Stimulated activated CD8-positive, alpha-beta memory T cell treated with anti-CD3 and anti-CD28 coated beads, Interleukin-15, amount 100 ng/mL, for 24 hours (primary cell): ENCODE measurements at places on chromosomes 2 and 18.

DNA sequence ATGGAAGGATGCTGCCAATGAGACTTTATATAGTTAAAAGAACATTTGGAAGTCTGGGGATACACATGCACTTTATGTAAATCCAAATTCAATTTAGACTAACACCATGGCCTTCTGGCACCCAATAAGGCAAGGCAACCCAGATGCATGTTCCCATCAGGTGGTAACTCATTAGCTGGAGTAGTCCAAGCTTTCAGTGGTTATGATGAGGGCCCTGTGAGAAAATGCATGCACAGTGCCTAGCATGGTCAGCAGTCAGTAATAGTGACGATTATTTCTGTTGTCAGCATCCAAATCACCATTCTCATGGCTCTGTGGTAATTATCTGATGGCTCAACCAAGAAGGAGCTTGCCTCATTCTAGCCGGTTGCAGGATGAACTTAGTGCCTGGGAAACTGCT lies 70.3 kb upstream of the CTLA4 start:
- no peak for DNase-seq

DNA sequence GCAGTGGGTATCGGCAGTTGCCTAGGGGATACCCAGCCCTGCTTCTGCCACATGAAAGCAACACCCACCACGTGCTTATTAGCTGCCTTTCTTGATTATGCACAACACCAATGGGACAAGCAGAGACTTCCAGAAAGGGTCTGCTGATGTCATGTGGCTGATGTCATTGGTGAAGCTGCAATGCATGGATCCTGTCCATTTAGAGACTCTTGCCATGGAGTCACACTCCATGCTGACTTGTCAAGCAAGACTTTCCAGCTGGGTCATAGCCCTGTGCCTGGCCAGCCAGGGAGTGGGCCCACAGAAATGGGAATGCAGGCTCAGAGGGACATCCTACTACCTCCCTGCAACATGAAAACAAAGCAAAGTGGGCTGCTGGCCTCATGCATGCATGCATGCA lies 81.8 kb downstream of the VAPA start:
- no peak for DNase-seq

DNA sequence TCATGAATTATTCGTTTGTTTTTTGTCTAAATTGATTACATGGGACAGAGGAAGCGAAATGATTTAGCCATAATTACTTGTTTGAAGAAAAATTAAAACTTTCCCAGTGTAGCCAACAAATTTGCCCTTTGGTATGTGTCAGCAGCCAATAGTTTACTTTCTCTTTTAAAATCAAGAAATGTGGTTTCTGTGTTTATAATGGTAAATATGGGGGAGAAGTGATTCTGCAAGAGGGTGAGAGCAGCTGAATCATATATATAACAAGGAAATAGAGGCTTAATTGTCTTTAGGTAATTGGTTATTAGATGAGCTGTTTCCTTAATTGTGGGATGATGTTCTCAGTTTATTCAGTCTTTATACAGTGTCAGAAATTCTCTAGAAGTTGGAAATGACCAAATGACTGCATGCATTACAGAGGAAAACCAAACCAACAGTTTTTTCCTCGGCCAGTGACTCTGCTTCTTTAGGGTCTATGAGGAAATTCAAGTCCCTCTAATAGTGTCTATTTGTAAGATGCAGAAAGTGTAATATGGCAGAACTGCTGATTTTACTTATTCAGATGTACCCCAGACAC lies 132.9 kb downstream of the AGPS start:
- no peak for DNase-seq

DNA sequence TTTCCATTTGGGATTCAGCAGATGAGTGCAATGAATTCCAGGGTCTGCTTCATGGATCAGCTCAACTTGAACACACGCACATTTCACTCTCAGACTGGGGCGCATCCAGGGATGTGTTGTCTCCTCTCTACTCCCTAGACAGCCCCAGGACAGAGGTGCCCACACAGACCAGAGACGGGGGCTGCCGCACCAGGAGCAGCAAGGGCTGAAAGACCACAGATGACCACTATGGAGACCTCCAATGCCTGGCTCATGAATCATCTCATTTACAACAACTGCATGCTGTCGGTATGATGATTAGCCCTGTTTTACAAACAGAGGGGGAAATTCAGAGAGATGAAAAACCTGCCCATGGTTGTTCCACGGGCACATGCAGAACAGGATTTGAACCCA lies 63.1 kb downstream of the CYP26B1 start:
- DNase-seq, result no peak

- no peak for DNase-seq
These were observed 729.3 kb downstream of the DPP10 start for GRCh38 chr2:115171751-115172150.

GRCh38 chr2:147288131-147288530 lies 556.7 kb upstream of the ACVR2A start:
- DNase-seq, result no peak

GRCh38 chr2:84816426-84817026 lies 64.4 kb downstream of the TRABD2A start:
- no peak for DNase-seq

GRCh38 chr2:97664636-97664970 lies 759 bp upstream of the ACTR1B start:
- DNase-seq, result no peak

GRCh38 chr2:102301867-102302362 lies 9.4 kb upstream of the IL1RL1 start:
- DNase-seq, result no peak

DNA sequence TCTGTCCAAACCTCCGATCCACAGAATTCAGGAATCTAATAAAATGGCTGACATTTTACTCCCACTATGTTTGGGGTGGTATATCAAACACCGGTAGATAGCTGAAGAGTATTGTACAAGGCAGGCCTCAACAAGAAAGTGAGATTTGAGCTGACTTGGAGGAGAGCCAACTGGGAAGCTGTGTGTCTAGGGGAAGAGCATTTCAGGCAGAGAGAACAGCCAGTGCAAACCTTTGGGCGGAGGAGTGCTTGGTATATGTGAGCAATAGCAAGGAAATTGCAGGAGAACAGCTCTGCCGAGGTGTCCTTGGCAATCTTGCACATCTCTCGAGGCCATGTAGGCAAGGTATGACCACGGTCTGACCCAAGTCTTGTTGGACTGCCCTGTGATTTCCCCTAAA lies 1.8 kb upstream of the MERTK start:
- no peak for DNase-seq

DNA sequence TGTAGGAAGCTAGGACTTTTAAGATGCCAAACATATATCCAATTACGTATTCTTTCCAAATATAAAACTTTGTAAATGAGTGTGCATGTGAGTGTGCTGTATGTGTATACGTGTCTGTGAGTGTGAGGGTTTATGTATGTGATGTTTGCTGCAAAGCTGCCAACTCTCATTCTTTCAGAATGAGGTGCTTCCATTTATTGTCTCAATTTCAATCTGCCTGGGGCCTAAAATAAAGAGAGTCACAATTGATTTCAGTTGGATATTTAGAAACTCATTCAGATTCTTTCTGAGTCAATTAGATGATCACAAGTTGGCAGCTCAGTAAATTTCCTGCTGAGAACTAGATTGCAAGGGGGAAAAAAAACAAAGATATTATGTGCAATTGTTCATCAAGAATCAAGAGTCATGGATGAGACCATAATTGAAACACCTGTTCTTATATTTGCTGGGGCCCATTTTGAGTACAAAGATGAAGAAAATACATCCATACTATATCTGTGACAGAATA lies 621.2 kb upstream of the ACVR2A start:
- DNase-seq, result no peak

- no peak for DNase-seq
These were observed 1143.6 kb upstream of the ACVR2A start for GRCh38 chr2:146701183-146701582.

GRCh38 chr2:176554101-176555048 lies 285.1 kb downstream of the MTX2 start:
- DNase-seq, result no peak

GRCh38 chr2:240512109-240512485 lies 45.7 kb downstream of the ANKMY1 start:
- DNase-seq, result no peak

- DNase-seq, result no peak
These were observed 59.1 kb upstream of the PELI1 start for GRCh38 chr2:64203131-64203857.

DNA sequence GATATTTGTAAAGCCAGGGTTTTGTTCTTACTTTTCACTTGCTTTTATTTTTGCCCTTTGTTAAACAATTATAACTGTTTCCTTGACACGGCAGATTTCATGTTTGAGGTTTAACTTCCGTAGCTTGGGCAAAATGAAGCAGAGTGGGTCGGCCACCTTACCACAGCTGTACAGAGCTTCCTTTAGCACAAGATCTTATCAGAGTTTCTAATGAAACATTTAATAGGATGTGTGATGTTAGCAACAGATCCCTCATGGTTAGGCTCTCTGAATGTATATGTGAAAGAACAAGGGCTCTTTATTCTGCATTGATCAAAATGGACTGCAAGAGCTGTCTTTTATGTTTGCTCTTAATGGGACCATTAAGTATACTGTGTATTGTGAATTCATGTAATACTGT lies 22.3 kb downstream of the RNF125 start:
- DNase-seq, result no peak

DNA sequence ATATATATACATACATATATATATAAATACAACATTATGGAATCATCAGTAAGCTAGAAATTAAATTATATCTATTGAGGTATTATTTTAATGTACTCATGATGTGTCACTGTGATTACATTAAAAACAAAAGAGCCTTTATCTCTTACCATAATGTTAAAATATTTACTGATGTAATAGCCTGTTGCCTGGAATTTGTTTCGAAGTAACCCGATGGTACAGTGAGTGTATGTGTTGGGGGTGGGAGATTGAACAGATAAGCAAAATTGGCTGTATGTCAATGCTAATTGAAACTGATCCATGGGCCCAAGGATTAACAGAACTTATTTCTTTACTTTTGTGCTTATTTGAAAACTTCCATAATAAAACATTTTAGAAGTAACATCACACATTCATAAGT lies 1473.2 kb downstream of the LRP1B start:
- no peak for DNase-seq

- DNase-seq, result no peak
These were observed 22.4 kb downstream of the TET3 start for GRCh38 chr2:74007121-74007520.

DNA sequence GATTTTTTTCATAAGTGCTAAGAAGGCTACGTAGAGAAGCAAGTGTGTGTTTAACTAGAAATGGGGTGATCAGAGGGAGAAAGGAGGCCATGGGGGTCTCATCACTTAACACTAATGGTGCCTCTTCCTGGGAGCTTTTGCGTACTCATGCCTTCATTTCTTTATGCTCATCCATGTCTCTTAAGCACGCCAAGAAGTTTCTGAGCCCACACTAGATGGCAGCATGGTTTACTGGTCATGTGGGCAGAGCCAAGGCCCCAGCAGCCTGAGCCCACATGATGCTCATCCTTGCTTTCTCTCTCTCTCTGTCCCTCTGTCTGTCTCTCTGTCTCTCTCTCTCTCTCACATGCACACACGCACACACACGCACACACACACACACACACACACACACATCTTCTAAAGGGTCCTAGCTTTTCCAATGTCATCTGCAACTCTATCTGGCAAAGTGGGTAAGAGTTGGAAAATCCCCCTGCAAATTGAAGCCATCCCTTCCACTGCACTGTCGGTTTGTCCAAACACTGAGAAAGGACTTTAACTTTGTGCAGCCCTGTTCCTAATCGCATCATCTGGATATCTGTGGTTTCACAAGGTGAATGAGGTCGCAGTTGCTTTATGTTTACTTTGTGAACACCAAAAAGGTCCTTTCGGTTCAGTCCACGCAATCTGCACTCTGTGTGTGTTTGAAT lies 137.1 kb upstream of the CCDC68 start:
- no peak for DNase-seq

DNA sequence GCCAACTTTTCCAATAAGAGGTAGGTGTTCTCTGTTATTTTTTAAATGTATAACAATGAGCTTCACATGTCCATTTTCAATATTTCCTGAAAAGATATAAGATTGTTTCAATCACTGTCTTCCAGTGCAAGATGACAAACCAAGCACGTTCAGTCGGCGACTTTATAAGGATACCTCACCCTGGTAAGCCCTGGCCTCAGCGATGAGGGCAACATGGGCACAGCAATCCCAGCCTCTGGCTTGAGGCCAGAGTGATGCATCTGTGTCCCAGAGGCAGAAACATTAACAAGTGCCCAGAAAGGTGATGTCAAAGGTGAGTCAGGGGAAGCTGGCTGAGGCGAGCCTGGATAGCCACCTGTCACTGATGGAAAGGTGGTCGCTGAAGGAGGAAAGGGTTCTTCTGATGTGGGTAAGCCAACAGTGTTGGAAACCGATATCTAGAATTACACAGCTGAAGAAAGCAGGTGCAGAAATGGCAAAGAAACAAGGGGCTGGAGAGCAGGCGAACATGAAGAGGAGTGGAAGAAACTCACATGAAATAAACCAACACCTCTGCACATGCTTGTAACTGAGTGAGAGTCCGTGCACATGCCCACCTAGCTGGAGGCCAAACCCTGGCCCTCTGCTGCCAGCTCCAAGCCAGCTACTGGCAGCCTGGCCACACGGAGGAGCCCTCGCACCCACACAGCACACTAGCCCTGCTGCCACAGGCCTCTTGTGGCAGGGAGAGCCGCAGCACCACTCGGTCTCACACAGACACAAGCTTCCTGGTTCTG lies 65.5 kb downstream of the FBXO15 start:
- DNase-seq, result no peak

- DNase-seq, result no peak
These were observed 67.0 kb downstream of the CACNB4 start for GRCh38 chr2:152031747-152032306.

DNA sequence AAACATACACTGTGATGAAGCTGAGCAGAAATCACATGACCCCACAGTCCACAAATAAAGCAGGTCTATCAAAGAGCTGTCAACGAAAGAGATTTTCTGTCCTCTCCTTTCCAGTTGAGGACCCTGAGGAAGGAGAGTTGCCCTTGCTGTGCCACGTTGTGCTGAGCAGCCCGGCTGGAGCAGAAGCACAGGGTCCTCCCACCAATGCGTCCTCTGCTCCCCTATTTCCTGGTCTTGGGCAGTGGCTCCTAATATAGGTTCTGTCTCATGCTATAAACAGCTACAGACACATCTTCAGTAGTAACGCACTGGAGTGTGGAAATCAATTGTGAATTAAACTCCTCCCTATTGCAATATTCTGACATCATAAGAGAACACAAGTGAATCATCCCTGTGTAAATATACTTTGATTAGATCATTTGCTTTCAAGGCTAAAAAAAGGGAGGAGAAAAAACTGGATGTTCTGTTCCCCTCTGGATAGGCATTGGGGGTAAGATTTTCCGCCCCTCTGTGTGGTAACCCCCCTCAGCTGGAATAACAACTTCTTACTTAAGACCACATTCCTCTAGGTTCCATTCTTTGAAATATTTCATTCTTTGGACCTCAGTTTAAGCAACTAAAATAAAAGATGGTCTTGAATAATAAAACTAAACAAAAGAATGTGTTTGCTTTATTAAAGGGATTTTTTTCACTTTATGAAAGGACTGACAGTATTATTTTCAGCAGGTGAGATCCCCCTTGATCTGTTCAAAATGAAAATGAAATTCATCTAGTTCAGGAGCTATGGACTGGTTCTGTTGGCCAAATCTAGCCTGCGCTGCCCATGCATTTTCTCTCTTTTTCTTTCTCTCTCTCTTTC lies 8.3 kb upstream of the RHOB start:
- DNase-seq, result no peak

GRCh38 chr2:127619877-127620705 lies 25.9 kb upstream of the GPR17 start:
- no peak for DNase-seq
